ENCODE measurements at places on chromosomes 5 and 9. TPM values are rescaled to one million over a fixed set of nuclear protein-coding genes. Genes with fewer than 3 reads are reported as not detected.

The CDC42SE2 gene
- total RNA-seq: 66.2 TPM

The STING1 gene
- total RNA-seq: 49.2 TPM

The SVEP1 gene
- not detected for total RNA-seq

The PCDHAC2 gene
- not detected for total RNA-seq

The ADAMTS16 gene
- 7.5 TPM for total RNA-seq

The TPPP gene
- total RNA-seq: not detected

- no peak overlapping the region for H3K27ac ChIP-seq
- H3K4me3 ChIP-seq: no peak overlapping the region
- H3K27me3 ChIP-seq: no peaks in the 10 kb centered on the region
These were observed 12.6 kb downstream of the LMBRD2 start for GRCh38 chr5:36138900-36139683.

GRCh38 chr5:126253406-126253805 is 169.8 kb upstream of the GRAMD2B start:
- no peak for DNase-seq
- no peak overlapping the region for H3K4me3 ChIP-seq
- H3K36me3 ChIP-seq: no peaks in the 10 kb centered on the region

- no peaks in the 10 kb centered on the region for H3K27me3 ChIP-seq
- no peaks in the 10 kb centered on the region for H3K36me3 ChIP-seq
- H3K4me3 ChIP-seq: no peak overlapping the region
- H3K4me1 ChIP-seq: no peaks in the 10 kb centered on the region
- DNase-seq: no peak
These were observed 185.5 kb downstream of the OLFM1 start for GRCh38 chr9:135273008-135273407.

DNA sequence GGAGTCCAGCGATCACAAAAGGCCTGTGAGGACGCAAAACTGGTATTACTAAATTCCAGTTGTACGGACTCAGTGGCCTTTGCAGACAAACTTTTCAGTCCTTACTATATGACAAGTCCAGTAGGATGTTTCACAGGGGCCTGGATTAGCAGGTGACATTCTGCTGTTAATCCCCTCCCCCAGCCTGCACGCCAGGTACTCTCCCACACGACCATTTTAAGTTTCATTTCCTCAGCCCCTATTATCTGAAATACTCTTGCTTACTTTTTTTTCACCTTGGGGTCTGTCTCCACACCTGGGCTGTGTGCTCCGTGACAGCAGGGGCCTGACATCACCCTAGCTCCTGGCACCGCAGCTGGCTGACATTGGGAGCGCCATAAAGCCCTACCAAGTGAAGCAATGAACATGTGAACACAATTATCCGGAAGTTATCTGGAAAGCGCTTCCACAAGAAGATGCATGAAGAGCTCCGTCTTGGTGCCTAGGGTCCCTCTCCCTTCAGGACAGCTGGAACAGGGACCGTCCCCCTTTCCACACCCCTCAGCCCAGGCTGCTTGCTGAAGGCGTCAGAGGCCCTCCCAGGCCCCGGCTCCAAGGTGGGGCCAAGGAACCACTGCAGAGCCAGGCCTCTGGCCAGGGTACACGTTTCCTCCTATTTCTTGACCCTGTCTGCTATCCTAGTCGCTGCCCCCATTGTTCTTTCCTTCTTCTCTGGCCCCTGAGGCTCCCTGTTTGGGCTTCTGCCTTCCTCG is 39.7 kb upstream of the ZNF622 start:
- no peak overlapping the region for H3K27ac ChIP-seq
- peaks cover 5% of the 10 kb centered on the region for H3K4me1 ChIP-seq
- no peaks in the 10 kb centered on the region for H3K36me3 ChIP-seq
- no peak overlapping the region for H3K4me3 ChIP-seq

DNA sequence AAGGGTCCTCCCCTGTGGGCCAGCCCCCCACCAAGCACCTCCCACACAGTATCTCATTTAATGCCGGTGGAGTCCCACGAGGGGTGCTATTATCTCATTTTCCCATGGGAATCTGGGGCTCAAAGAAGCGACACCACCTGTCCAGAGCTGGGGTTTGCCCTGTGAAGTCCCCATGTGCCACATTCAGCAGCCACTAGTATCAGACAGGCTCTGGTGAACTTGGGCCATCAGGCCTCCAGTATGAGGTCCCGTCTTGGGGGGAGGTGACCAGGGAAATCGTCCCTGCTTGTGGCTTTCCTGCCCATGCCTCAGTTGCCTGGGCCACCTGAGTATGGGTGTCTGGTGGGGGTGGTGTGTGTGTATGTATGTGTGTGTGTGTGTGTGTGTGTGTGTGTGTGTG is 222.7 kb downstream of the PBX3 start:
- no peaks in the 10 kb centered on the region for H3K27me3 ChIP-seq
- no peak for DNase-seq
- no peak overlapping the region for H3K27ac ChIP-seq
- no peak overlapping the region for H3K4me3 ChIP-seq

DNA sequence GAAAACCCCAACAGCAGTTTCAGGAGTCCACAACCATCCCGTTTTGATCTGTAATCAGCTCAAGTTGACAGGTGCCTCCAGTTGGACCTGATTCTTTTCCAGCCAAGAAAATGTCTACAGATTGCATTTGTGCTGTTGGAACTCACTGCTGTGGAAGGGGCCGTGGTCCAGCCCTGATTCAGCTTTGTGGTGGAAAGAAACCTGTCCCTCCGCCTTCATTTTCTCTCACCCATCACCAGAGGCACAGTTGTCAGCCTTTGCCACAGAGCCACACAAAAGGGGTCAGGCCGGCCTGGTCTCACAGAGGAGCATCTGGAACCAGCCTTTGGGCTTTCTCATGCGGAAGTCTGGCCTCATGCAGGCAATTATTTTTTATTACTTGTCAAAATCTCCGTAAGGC is 483.6 kb downstream of the GADD45G start:
- H3K4me1 ChIP-seq: no peaks in the 10 kb centered on the region
- no peak for DNase-seq
- H3K36me3 ChIP-seq: no peaks in the 10 kb centered on the region

DNA sequence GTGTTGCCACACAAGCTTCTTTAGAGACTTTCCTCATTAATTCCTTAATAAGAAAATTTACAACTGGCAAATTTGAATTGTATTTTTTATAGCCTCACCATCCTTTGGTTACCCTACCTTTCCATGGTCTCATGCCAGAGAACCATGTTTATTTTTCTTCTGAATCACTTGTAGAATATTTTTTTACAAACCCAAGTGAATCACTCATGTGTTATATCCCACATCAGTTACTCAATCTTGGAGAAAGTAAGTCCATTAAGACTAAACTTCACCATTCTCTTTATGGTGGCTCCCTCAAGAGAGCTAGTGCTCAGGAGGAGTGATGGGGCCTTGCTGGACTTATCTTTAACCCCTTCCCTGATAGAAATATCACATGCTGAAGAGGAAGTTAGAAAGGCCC is 128.9 kb downstream of the SUSD1 start:
- H3K27ac ChIP-seq: peak overlapping the region; percentile 82
- no peak for DNase-seq
- H3K36me3 ChIP-seq: peaks cover 17% of the 10 kb centered on the region

DNA sequence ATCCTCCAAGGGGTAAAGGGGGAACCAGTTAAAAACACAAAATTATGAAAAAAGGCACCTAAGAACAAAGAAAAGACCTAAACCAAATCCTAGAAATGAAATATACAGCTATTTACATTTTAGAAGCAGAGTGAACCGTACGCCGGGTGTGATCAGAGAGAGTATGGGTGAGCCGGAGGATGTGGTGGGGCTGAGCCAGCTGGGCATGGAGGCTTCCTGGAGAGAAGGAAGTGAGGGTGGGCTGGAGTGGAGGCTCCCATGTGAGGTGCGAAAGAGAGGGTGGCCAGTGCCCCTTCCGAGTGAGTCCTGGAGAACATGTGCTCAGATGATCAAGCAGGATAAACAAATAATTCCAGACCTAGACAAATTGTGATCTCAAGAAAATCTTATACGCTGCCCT is 111.6 kb downstream of the CACNA1B start:
- no peak overlapping the region for H3K4me3 ChIP-seq
- no peaks in the 10 kb centered on the region for H3K27me3 ChIP-seq
- H3K27ac ChIP-seq: no peak overlapping the region
- H3K4me1 ChIP-seq: no peaks in the 10 kb centered on the region
- no peaks in the 10 kb centered on the region for H3K36me3 ChIP-seq

GRCh38 chr9:134689321-134690181 is 47.9 kb downstream of the COL5A1 start:
- H3K36me3 ChIP-seq: peaks cover 82% of the 10 kb centered on the region
- peaks cover 3% of the 10 kb centered on the region for H3K4me1 ChIP-seq
- H3K4me3 ChIP-seq: no peak overlapping the region

- no peak for DNase-seq
- H3K36me3 ChIP-seq: peaks cover 14% of the 10 kb centered on the region
- H3K27me3 ChIP-seq: no peaks in the 10 kb centered on the region
- H3K4me1 ChIP-seq: peaks cover 8% of the 10 kb centered on the region
- no peak overlapping the region for H3K4me3 ChIP-seq
These were observed 53.7 kb downstream of the CEP120 start for GRCh38 chr5:123369371-123369968.

Data from SJSA1 (cell line).